ENCODE measurements at places on chromosomes 5 and 9.

GRCh38 chr9:120539951-120540350 is 40.0 kb downstream of the CDK5RAP2 start:
- no peak for DNase-seq

- DNase-seq = no peak
These were observed 51.4 kb upstream of the CAST start for GRCh38 chr5:96610747-96611146.

DNA sequence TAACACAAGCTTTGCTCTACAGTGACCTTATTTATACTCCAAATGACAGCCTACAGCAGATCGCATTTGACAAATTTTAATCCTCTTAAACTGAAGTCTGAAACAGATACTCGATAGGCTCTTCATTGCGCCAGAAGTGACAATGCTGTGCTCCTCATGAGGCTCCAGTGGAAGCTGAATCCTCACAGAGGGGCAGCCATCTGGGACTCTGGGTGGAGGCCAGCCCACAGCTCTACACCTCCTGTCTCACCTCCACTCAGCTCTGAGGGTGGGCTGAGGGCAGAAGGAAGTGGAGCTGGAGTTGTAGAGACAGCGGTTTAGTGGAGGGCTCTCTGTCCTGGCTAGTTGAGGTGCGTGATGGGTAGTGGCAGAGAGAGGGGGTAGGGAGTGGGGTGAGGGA is 283.3 kb upstream of the ANKRD55 start:
- no peak for DNase-seq

DNA sequence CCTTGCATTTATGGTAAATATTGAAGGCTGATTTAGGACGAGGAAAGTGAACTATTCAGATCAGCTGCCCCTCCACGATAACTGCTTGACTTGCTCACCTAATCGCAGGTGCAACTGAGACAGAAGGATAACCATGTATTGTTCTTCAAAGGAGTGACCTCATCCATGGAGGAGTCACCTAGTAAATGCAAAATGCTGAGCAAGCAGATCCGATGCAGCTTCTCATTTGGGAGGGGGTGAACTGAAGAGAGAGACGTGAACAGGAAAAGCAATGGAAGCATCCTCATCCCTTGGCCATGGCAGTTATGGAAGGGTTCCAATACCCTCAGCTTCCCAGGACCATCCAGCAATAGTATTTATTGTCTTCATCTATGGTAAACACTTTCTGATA is 47.5 kb downstream of the RASGRF2 start:
- no peak for DNase-seq

GRCh38 chr5:95027151-95027721 is 257.7 kb downstream of the MCTP1 start:
- DNase-seq = no peak

DNA sequence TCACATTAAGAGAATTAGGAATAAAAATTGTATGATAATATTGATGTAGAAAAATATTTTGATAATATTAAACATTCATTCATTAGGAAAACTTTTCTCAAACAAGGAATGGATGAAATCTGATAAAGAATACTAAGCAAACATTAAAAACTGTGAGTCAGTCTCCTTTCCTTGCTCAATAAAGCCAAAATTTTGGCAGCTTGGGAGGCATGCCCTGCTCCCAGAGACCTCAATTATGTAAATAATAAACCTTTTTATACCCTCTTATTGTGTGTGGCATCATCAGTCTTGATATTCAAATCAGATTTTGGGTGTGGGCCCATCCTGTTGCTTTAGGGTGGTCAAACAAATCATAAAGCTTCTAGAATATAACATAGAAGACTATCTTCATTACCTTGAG is 36.6 kb upstream of the CCL21 start:
- no peak for DNase-seq

DNA sequence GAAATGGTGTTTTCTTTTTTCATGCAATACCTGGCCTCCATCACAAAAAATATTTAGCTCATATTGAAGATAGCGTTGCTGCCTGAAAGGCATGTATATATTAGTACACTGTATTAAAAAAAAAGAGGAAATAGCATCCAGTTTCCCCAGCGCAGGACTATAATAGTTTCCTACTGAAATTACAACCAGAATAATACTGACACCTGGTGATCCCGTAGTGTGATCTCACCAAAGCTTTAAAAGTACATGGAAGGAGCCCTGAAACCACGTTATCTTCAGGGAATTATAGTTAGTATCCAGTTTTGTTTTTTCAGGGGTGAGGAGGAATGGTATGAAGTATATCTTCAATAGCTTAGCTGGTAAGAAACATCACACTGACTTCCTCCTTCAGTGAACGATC is 264.9 kb downstream of the CD180 start:
- no peak for DNase-seq

DNA sequence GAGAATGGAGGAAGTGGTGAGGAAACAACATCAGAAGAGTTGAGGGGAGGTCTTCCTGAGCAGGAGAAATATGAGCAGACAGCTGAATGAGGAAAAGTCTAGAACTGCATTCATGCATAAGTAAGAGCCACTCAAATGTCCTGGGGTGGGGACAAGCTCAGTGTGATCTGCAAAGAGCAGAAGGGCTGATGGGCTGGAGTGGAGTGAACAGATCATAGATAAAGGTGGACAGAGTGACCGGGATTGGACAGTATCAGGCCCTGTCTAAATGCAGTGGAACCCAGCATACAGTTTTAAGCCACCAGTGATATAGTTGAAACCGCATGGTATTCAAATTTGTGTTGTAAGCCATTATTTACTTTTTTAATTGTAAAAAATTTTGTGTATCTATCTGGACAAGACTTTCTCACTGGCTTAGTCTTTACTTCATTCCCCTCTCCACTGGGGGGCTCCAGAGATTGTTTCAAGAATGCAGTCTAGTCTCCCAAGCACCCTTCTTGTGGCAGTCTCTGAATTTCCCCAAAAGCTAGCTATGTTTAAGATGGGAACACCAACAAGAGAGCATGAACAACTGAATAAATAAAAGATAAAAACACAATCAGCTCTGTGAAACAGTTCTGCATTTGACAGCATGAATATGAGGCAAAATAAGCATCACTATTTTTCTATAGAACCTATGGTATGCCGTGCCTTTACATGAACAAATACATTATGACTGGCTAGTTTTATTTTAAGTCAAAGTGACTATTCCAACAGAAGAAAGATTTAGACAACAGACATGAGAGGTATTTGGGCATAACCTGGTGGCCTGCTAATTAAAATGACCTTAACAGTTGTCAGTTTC is 10.7 kb upstream of the STK32A start:
- DNase-seq = no peak
